ENCODE measurements at places on chromosomes 7 and 10.

DNA sequence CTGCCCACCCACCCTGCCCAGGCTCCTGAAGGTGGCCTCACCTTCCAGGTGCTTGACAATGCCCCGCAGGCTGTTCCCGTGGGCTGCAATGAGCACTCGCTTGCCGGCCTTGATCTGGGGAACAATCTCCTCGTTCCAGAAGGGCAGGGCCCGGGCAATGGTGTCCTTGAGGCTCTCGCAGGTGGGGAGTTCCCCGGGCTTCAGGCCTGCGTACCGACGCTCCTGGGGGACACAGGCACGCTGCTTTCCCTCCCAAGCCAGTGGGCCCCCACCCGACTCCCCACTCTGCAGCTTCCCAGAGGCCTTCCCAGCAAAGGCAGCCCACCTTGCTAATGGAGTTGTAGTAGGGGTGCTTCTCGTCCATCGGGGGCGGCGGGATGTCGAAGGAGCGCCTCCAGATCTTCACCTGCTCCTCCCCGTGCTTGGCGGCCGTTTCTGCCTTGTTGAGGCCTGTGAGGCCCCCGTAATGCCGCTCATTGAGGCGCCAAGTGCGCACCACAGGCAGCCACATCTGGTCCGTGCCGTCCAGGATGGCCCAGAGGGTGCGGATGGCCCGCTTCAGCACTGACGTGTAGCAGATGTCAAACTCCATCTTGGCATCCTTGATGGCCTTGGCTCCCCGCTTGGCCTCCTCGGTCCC is 456 bp downstream of the PGAM2 start:
- DNase-seq = no peak

DNA sequence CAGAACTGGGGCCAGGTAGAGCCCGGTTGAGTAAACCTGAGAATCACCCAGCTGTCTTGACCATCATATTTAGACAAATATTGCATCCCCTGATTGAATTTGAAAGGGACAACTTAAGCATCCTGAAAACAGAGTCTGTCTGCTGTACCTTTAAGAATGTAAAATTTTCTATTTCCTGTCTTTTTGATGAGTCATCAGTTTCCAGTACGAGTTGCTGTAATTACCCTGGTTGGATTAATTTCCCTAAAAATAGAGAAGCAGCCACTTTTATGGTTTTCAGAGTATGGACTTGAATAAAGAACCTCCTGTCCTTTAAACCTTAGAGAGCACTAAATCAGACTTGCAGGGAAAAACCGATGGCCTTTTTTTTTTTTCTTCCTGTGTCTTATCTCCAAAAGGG is 164.6 kb upstream of the SH2B2 start:
- DNase-seq = peak; percentile 67

GRCh38 chr7:111198255-111198654 is 107.3 kb downstream of the LRRN3 start:
- peak; percentile 99 for DNase-seq

DNA sequence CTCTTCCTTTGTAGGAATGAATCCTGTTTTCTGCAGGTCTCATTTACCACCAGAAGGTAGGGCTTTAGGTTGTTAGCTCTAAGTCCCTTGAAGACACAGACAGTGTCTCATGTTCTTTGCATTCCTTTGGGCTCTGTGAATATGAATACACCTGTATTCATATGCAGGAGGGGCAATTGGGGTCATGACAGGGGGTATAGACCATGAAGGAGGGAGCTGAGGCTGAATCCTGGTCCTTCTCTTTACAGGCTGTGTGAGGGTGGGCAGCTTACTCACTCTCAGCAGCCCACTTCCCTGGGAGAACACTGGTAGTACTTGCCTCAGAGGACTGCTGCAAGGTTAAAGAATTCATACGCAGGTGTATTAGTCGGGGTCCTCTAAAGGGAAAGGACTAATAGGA is 267.2 kb upstream of the MGMT start:
- DNase-seq = no peak

- DNase-seq = no peak
Measured at GRCh38 chr10:100767422-100767775, 22.0 kb downstream of the PAX2 start.

DNA sequence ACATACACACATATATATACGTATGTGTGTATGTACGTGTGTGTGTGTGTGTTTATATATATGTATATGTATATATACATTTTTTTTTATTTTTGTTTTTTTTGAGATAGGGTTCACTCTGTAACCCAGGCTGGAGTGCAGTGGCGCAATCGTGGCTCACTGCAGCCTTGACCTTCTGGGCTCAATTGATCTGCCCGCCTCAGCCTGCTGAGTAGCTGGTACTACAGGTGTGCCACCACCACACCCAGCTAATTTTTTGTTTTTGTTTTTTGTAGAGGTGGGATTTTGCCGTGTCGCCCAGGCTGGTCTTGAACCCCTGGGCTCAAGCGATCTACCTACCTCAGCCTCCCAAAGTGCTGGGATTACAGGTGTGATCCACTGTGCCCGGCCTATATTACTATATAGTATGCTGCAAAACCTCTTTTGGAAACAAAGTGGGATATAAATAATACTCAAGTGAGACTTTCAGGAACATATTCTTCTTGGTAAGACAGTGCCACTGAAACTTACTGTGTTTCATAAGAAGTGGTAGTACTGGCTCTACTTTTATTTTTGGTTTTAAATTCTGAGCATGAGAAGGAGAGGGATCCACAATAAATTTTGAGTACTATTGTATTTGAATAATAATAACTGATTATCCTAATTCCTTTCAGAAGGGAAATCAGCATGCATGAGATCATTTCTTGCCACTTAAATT is 51.0 kb downstream of the MLLT10 start:
- DNase-seq = no peak

DNA sequence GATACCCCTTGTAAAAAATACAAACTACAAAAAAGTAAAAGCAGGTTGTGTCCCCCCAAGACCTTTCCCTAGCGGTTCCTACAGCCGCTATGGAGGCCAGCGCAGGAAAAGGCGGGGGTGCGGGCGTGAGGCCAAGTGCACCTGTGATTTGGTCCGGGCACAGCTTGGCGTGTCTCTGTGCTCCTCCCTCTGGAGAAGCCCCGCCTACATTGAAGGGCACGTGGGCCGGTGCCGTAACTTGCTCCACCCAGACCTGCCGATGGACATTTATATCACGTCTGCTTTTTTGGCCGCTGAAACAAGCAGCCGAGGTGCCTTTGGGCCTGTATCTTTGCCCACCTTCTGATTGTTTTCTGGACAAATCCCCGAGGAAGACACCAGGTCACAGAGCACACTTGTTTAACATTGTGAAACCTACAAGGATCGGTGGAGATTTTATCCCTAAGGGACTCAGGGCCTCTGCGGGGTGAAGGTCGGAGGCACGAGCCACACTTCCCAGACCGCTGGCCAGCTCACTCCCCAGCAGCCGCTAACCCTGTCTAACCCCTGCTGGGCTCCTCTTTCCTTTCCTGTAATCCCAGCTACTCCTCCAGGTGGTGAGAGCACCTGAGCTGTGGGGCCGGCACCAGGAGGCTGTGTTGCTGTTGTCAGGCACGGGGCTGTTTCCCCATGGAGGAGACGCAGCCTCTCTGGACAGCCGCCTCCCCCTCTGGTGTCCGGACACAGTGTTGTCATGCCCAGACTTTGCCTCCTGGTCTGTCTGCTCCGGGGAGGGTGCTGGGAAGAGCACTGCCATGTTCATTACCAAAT is 18.8 kb upstream of the INPP5A start:
- no peak for DNase-seq

DNA sequence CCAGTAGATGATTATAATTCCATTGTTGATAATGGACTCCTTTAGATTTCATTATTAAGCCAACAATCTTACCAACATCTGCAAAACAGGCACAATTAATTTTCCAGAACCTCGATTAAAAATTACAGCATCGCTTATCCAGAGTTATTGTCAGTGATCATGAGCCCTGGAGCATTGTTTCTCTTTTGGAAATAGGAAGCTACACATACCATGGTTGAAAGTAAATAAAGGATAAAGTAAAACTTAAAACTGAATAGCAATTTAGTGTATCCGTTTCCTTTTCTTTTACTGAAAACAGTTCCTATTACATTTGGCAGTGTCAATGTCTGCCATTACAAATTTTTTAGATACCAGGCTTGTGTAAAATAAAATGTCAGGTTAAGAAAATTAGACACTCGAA is 9.9 kb upstream of the HOXA2 start:
- no peak for DNase-seq

- DNase-seq = peak; percentile 21
Measured at GRCh38 chr10:109062371-109062770, 860.9 kb downstream of the XPNPEP1 start.

DNA sequence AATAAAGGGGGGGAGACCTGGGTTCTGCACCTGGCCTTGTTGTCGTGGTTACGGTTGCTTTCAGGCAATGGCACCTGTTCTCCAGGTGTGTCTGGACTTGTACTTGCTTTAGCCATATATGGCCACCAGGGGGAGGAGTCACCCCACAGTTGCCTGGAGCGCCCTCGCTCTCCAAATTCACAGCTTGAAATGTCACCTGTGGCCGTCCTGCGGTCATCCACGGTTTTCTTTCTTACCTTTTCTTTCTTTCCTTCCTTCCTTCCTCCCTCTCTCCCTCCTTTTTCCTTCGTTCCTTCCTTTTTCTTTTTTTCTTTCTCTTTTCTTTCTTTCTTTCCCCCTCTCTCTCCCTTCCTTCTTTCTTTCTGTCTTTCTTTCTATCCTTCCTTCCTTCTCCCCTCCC is 157.2 kb upstream of the ZNF92 start:
- DNase-seq = peak; percentile 20

GRCh38 chr7:107913851-107914250 is 22.9 kb downstream of the DLD start:
- peak; percentile 47 for DNase-seq

Data from fibroblast of upper back skin (primary cell).